ENCODE measurements at places on chromosomes 7 and 10. TPM values are rescaled to one million over a fixed set of nuclear protein-coding genes. Genes with fewer than 3 reads are reported as not detected.

SPDYE16 gene
- 0.22 TPM for total RNA-seq

DNA sequence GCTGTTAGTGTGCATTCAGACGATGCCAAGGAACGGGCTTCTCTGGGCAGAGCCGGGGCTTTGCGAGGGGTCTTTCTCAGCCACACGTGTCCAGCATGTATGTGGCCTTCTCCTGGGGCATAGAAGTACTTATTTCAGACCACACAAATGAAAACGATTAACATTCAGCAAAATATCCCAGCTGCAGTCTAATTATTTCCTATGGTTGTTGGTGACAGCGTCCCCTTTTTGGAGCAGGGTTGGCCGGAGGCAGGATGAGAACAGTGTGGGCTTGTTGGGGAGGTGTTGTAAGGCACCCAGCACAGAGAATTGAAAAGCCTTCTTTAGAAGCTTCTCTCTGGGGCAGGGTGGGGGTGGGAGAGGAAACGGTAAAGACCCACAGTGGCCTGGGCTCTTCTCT lies 54.2 kb downstream of the PTPRE start:
- DNase-seq: no peak

INA gene
- 0.13 TPM for total RNA-seq

GRCh38 chr7:87878208-87878735 lies 2.0 kb downstream of the DBF4 start:
- DNase-seq: no peak

- no peak for DNase-seq
Measured at GRCh38 chr10:12422189-12422588, 72.8 kb downstream of the CAMK1D start.

GRCh38 chr10:19204246-19204917 lies 155.8 kb downstream of the MALRD1 start:
- DNase-seq: no peak

DNA sequence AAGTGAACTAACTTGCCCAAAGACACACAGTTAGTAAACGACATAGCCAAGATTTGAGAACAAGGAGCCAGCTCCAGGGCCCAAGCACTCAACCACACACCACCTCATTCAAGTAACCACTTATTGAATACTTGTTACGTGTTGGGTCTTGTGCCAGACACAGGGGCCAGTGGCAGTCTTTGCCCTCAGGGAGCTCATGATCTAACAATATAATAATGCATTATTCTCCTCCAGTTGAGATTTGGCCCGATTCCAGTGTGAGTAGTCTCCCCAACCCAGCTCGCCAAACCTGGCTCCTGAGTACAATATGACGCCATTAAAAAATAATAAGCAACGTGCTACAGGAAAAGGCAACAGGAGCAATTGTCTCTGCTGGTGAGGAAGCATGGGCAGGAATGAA lies 14.4 kb upstream of the STK17A start:
- no peak for DNase-seq

DNA sequence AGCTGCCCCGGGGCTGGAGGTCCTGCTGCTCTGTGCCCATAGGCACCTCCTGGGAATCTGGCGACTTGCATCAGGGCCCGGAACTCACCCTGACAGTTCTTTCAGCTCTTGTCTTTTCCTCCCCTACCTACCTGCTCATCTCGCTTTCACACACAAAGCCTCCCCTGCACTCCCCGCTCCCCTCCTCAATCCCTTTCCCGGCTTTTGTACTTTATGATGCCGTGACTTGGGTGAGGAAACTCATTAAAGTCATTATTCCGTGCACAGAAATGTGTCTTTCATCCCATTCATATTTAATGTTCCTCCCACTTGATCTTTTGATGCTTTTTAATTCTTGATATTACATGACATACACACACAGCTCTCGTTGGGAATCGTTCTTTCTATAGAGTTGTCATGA lies 218.6 kb downstream of the RPS24 start:
- DNase-seq: no peak

DNA sequence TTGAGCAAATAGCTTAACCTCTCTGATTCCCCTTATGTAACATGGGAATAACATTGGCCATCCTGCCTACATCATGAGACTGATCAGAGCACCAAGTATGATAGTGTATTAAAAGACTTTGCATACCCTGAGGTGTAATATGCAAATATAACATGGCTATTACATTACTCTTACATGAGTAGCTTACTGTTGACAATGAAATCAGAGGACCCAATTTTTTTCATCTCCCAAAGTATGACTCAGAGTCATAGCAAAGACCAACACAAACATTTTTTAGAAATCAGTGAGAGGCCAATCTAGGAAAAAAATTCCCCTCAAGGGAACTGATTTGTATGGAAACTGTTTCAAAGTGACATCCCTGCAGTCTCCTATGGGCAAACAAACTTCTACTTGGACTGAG lies 47.0 kb upstream of the TMEM140 start:
- no peak for DNase-seq

AZGP1 gene
- total RNA-seq: 0.75 TPM

GRCh38 chr10:73229567-73229966 lies 17.5 kb downstream of the DNAJC9 start:
- DNase-seq: no peak

DNA sequence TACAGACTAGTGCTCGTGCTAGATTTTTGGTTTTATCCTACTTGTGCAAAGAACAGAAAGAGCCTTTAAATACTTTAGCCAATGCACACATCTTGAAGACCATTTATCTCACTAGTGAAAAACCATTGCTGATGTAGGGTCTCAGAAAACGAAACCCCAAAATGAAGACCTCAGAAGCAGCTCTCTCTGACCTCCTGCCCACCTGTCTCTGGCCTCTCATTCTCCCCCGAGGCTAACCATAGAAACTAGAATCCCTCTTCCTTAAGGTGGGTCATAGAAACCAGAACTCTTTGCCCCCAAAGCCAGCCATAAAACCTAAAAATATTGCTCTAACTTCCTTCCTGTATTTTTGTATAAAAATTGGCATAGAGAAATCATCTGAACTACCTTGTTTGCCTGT lies 112.2 kb downstream of the KIF20B start:
- DNase-seq: no peak

NKX2-3 gene
- total RNA-seq: 0.62 TPM

- DNase-seq: peak; percentile 57
Measured at GRCh38 chr10:71372882-71373495, 23.7 kb upstream of the CDH23 start.

GRCh38 chr10:89351412-89351779 lies 23.6 kb downstream of the IFIT3 start:
- peak; percentile 59 for DNase-seq

KDM7A gene
- total RNA-seq: 7.4 TPM

Data from muscle of leg (tissue), 16 donors.